ENCODE measurements at places on chromosomes 7 and 10. TPM values are rescaled to one million over a fixed set of nuclear protein-coding genes. Genes with fewer than 3 reads are reported as not detected.

PNLIP gene
- polyA plus RNA-seq = not detected

COL13A1 gene
- 1.6 TPM for polyA plus RNA-seq

- peaks cover 30% of the 10 kb centered on the region for H3K4me1 ChIP-seq
- H3K36me3 ChIP-seq = no peaks in the 10 kb centered on the region
- peak overlapping the region; percentile 91 for H3K4me3 ChIP-seq
- DNase-seq = no peak
Measured at GRCh38 chr7:4681218-4681851, 760 bp upstream of the FOXK1 start.

- no peak overlapping the region for H3K4me3 ChIP-seq
- no peaks in the 10 kb centered on the region for H3K36me3 ChIP-seq
- no peak overlapping the region for H3K27ac ChIP-seq
- no peak for DNase-seq
Measured at GRCh38 chr10:22780474-22780885, 66.1 kb upstream of the PIP4K2A start.

DNA sequence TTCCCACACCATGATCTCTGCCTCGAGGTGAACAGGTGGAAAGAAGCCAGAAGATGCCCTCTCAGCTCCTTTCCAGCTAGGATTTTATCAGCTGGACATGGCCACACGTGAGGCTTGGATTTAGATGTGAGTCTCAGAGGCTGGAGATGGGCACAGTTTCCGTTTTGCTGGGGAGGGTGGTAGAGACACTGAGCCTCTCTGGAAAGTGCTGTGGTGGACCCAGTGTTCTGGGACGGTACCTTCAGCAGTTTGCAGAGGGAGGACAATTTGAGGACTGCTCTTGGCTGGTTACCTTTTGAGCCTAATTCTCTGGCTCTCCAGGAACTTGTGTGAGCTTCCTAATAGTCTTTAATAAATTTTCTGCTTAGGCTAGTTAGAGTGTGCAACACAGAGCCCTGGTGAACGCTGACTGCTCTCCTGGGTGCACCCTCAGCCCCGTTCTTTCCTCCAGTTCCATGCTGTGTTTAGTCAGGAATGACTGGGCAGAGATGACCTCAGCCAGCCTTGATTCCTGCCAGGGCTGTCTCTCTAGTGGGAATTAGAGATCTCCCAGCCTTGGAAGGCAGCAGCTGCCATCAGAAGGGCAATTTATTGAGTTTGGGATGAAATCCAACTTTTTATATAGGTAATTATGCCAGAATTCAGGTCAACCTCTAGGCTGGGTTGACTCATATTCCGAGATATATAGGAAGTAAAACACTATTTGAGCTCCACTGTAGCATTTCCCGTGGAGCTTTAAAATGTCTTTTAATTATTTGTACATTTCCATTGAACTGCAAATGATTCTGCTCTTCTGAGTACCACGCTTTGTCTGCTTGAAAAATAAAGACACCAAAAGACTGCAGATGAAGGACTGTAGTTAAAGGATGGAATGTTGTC lies 103.9 kb downstream of the GATA3 start:
- peaks cover 1% of the 10 kb centered on the region for H3K27me3 ChIP-seq
- H3K4me1 ChIP-seq = no peaks in the 10 kb centered on the region
- DNase-seq = no peak
- no peak overlapping the region for H3K4me3 ChIP-seq

All from immature natural killer cell (primary cell).